ENCODE measurements at places on chromosomes 12 and 14. TPM values are rescaled to one million over a fixed set of nuclear protein-coding genes. Genes with fewer than 3 reads are reported as not detected.

The CDKL1 gene
- 8.2 TPM for total RNA-seq

The ETFBKMT gene
- 2.7 TPM for total RNA-seq

DNA sequence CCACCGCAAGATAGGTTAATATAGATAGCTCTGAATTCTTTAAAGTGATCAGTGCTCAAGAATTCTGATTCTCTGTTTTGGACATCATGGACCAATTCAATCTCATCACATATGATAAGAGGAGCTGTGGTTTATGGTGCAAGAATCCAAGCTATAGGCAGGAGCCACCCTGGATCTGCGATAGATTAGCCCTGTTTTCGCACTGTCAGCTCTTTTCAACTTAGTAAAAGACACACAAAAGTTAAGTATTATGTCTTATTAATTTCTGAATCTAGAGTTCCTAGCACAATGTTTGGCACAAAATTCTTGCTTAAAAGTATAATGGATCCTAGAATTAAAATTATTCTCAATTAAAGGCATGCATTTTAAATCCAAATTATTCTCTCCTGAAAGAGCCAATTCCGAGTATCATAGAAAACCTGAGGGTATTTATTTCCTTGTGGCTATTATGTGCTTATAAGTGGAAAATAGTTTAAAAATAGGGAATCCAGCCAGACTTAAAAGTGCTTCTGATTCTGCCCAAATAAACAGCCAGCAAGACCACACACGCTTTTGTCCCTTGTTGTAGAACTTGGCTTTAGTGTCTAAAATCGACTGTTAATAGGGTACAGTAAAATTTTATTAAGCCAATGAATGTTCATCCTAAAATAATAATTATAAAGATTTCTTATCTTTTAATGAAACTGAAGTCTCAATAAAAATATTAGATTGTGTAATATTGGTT lies 184.9 kb upstream of the FLRT2 start:
- no peak overlapping the region for H3K4me3 ChIP-seq
- H3K36me3 ChIP-seq, result no peaks in the 10 kb centered on the region
- no peak for DNase-seq
- no peaks in the 10 kb centered on the region for H3K27me3 ChIP-seq
- no peaks in the 10 kb centered on the region for H3K4me1 ChIP-seq

The LUM gene
- total RNA-seq, result 138 TPM

- no peaks in the 10 kb centered on the region for H3K27me3 ChIP-seq
- no peaks in the 10 kb centered on the region for H3K36me3 ChIP-seq
- DNase-seq, result no peak
- H3K4me3 ChIP-seq, result no peak overlapping the region
Measured at GRCh38 chr14:62743118-62743517, 302.1 kb downstream of the KCNH5 start.

The TEAD4 gene
- total RNA-seq, result 34.2 TPM

- no peaks in the 10 kb centered on the region for H3K4me1 ChIP-seq
- H3K27ac ChIP-seq, result no peak overlapping the region
- no peaks in the 10 kb centered on the region for H3K27me3 ChIP-seq
- H3K4me3 ChIP-seq, result no peak overlapping the region
Measured at GRCh38 chr12:83052890-83053541, 366.3 kb downstream of the TMTC2 start.

- H3K4me1 ChIP-seq, result no peaks in the 10 kb centered on the region
- no peaks in the 10 kb centered on the region for H3K27me3 ChIP-seq
- H3K4me3 ChIP-seq, result no peak overlapping the region
- DNase-seq, result no peak
Measured at GRCh38 chr14:99936738-99937474, 128.3 kb upstream of the EVL start.

DNA sequence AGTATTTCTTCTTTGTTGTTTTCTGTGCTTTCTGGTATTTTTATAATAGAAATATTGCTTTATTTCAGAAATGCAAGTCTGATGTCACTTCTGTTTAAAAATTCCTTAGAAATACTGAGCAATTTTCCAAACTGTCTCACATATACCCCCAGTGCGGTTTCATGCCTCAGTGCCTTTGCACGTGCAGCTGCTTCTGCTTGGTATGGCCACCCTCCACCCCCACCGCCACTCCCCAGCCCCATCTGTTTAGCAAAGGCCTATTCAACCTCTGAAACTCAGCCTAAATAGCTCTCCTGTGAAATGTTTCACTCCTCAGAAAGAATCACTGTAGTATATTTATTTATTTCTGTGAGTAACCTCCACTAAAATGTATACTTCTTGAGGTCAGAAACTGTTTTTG lies 52.3 kb downstream of the PPM1H start:
- no peak overlapping the region for H3K4me3 ChIP-seq
- DNase-seq, result no peak
- no peaks in the 10 kb centered on the region for H3K4me1 ChIP-seq
- no peaks in the 10 kb centered on the region for H3K36me3 ChIP-seq
- H3K27me3 ChIP-seq, result no peaks in the 10 kb centered on the region
- no peak overlapping the region for H3K27ac ChIP-seq

The RERGL gene
- total RNA-seq, result 6.3 TPM

DNA sequence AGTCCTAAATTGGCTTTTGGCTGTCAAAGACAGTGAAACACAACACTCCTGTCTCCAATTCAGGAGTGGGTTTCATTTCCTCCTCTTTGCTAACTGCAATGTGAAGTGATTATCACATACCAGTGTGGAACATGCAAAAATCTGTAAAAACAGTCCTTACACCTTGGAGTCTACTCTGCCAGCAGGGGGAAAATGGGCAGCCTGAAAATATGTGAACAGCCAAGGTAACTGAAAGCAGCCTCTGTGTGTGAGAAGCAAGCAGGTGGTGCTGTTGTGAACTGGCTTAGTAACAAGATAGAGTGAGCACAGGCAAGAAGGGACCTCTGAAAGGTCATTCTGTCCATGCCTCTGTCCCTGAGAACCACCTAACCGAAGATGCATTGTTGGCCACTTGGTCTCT lies 6.0 kb downstream of the PRMT8 start:
- H3K27me3 ChIP-seq, result no peaks in the 10 kb centered on the region
- H3K27ac ChIP-seq, result no peak overlapping the region
- no peak overlapping the region for H3K4me3 ChIP-seq
- no peak for DNase-seq
- no peaks in the 10 kb centered on the region for H3K36me3 ChIP-seq

GRCh38 chr14:87102811-87103378 lies 890.1 kb downstream of the GALC start:
- H3K4me3 ChIP-seq, result no peak overlapping the region
- H3K4me1 ChIP-seq, result no peaks in the 10 kb centered on the region
- no peak overlapping the region for H3K27ac ChIP-seq

The CATSPERB gene
- total RNA-seq, result 2.0 TPM

The NEMF gene
- total RNA-seq, result 132 TPM

DNA sequence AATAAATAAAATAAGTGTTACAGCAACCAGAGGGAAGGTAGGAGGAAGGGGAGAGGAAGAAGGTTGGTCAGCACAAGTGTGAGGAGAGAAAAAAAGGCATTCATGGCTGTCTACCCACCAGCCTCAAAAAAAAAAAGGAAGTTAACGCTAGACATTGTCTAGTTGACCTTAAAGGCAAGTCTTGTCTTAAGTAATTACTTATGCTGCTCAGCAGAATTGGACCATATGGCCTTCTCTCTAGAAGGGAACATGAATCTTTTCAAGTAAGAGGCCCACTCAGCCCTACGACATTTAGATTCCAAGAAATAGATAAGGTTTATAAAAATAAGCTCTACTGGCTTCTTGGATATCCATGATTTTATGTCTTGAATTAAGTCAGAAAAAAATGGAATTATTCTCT lies 172.7 kb downstream of the ETNK1 start:
- H3K27me3 ChIP-seq, result no peaks in the 10 kb centered on the region
- H3K36me3 ChIP-seq, result no peaks in the 10 kb centered on the region
- H3K4me3 ChIP-seq, result no peak overlapping the region
- no peak for DNase-seq
- no peaks in the 10 kb centered on the region for H3K4me1 ChIP-seq

DNA sequence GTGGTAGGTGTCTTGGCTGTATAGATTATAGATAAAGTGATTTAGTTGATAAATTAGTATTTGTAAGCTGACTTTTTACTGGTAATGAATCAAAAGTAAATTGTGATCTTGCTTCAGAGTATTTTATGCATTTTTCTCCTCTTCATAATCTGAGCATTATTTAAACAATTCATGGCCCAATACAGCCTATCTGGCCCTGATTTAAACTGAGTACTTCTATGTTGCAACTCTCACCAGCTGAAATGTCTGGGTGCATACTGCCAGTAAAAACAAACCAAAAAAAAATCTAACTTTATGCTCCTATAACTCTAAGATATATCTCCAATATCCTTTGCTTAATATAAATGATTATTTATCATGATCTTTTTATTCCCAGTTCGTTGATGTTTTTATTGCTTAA lies 86.6 kb downstream of the MIA2 start:
- H3K4me1 ChIP-seq, result no peaks in the 10 kb centered on the region
- no peak overlapping the region for H3K4me3 ChIP-seq
- peaks cover 70% of the 10 kb centered on the region for H3K36me3 ChIP-seq
- H3K27ac ChIP-seq, result no peak overlapping the region
- no peaks in the 10 kb centered on the region for H3K27me3 ChIP-seq
- DNase-seq, result no peak

GRCh38 chr12:31507966-31508365 lies 83.0 kb downstream of the DENND5B start:
- no peak overlapping the region for H3K4me3 ChIP-seq
- H3K27ac ChIP-seq, result no peak overlapping the region

DNA sequence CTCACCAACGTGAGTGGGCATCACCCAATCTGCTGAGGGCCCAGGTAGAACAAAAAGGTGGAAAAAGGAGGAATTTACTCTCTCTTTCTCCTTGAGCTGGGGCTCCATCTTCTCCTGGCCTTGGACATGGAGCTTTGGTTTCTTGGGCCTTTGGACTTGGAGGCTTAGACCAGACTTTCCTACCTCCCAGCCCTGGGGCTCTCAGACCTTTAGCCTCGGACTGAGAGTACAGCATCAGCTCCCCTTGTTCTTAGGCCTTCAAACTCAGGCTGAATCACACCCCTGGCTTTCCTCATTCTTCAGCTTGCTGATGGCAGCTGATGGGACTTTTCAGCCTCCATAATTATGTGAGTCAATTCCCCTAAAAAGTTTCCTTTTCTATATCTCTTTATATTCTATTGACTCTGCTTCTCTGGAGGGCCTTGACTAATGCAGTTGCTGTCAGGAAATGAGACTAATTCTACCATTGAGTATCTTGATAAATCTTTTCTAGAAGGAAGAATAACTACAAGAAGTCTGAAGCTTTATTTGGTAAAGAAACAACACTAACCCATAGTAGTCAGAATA lies 15.9 kb upstream of the CLEC4E start:
- no peaks in the 10 kb centered on the region for H3K4me1 ChIP-seq
- H3K27me3 ChIP-seq, result no peaks in the 10 kb centered on the region
- H3K36me3 ChIP-seq, result no peaks in the 10 kb centered on the region
